NCI-H524 (cell line): ENCODE measurements at places on chromosomes 5 and 9.

GRCh38 chr9:114031948-114032840 lies 45.9 kb downstream of the AMBP start:
- no peak for DNase-seq

GRCh38 chr9:99039505-99040182 lies 65.3 kb upstream of the TGFBR1 start:
- no peak for DNase-seq

- DNase-seq = no peak
Measured at GRCh38 chr5:163172540-163173338, 264.7 kb upstream of the CCNG1 start.

DNA sequence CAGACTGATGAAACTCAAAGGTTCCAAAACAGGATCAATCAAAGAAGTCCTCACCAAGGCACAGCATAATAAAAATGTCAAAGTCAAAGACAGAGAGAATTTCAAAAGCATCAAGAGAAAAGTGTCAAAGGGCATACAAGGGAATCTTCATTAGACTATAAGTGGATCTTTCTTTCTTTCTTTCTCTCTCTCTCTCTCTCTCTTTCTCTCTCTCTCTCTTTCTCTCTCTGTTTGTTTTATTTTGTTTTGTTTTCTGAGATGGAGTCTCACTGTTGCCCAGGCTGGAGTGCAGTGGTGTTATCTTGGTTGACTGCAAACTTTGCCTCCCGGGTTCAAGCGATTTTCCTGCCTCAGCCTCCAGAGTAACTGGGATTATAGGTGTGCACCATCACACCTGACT lies 148.3 kb upstream of the CD180 start:
- no peak for DNase-seq

DNA sequence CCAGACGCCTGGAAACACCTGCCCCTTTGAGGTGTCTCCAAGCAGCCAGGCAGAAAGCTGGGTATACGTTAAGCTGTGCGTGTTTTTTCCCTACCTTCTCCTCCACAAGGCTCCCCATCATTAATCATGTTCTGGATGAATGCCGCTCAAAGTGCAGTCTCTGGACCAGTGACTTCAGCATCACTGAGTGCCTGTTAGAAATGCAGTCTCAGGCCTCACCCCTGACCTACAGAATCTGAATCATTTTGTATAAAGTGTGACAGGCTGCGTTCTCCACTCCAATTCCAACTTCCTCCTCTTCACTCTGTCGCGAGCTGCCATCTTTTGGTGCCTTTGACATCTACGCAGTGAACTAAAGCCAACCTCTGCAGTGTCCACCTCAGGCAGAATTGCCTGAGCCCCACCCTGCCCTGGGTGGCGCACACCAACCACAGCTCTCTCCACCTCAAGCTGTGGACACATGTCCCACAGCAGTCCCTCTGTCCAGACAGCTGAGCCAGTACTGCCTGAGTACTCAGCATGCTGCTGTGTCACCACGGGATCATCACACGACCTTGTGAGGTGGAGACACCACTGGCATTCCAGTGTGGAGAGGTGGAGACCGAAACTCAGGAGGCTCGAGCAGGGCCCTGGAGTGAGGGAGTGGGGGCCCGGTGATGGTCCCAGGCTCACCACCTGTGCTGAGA lies 14.2 kb downstream of the PTPN3 start:
- no peak for DNase-seq

- peak; percentile 15 for DNase-seq
Measured at GRCh38 chr5:37735649-37736347, 104.0 kb downstream of the GDNF start.

DNA sequence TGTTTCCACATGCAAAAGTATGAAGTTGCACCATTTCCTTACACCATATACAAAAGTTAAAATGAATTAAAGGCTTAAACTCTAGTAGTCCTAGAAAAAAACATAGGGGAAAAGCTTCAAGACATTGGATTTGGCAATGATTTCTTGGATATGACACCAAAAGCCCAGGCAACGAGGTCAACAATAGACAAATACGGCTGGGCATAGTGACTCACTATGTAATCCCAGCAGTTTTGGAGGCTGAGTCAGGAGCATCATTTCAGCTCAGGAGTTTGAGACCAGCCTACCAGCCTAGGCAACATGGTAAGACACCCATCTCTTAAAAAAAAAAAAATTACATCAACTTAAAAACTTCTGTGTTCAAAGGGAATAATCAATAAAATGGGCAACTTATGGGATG lies 30.9 kb upstream of the SREK1 start:
- DNase-seq = no peak

DNA sequence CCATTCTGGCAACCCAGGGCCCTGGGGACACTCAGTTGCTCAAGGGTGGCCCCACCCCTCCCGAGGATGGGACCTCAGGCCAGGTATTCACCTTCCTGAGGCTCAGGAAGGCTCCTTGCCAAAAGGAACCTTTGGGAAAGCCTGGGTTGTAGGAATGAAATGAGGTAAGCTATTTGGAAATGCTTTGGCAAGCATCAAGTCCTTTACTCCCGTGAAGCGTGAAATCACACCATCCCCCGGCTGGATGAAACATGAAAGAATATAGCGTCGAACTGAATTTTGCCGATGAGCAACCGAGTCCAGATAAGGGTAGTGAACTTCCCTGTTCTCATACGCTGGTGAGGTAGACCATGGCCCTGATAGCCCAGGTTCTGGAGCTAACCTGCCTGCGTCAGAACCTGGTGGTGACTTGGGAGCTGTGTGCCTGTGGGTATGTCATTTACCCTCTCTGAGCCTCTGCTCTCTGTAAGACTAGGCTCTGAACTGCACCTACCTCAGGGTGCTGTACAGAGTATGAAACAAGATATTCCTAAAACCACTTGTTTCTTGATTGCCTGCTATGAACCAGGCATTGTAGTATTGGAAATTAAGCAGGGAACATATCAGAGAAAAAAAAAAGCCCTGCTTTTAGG lies 105.3 kb upstream of the BOD1 start:
- DNase-seq = no peak

- no peak for DNase-seq
Measured at GRCh38 chr5:1255081-1255561, 29.9 kb downstream of the SLC6A18 start.

DNA sequence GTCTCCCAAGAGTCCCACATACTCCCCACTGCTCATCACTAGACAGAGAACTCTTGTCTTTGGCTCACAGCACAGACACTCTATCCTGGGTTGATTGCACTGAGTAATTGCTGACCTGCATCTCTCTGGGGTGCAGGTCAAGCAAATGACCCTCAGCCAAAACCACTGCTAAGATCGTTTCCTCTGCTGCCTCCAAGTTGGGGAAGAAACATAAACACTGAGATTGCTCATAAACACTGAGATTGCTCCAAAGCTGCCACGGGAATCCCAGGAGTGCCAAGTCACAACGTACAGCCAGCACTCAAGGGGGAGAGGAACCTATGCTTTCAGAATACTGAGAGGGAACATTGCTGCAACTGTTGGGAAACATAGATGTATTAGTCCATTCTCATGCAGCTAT lies 1402.1 kb upstream of the ACO1 start:
- DNase-seq = no peak

- no peak for DNase-seq
Measured at GRCh38 chr5:140571105-140571504, 6.5 kb downstream of the SLC35A4 start.

GRCh38 chr9:134036130-134036529 lies 10.8 kb downstream of the BRD3OS start:
- no peak for DNase-seq

- no peak for DNase-seq
Measured at GRCh38 chr5:42621242-42621641, 135.4 kb upstream of the CCDC152 start.

DNA sequence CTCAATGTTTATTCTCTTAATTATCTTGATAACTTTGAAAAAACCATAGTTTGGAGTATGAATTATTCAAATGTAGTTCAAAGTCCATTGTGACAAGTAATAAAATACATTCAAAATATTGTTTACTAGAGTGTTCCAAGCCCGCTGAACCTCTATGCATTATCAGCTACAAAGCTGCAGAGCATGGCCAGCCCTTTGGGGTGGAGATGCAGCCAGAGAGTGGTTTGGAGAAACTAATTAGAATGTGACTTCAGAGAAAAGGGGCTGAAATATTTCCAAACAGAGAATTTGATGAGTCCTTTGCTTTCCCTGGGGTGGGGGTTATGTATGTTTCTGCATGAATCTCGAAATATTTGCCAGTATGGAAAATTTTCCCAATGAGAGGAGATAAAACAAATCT lies 211.3 kb downstream of the NTRK2 start:
- no peak for DNase-seq

DNA sequence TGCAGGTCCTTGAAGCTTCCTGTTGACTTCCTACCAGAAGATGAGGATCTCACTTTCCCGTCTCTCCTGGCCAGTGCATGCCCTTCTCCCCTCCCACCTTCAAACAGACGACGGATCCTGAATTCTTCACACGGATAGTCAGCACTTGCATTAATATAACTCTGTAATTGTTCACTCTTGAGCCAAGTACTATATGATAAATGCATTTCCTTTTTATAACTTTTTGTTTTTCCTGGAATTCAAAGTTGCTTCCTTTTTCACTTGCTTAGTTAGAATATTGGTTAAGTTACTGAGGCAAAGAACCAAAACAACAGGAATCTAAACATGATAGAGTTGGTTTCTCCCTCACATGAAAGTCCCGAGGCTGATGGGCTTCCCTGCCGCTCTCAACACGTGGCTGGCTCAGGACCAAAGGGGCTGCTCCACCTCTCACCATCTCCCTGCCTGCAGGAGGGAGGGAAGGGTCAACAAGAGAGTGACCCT lies 20.2 kb upstream of the EGFL7 start:
- no peak for DNase-seq

DNA sequence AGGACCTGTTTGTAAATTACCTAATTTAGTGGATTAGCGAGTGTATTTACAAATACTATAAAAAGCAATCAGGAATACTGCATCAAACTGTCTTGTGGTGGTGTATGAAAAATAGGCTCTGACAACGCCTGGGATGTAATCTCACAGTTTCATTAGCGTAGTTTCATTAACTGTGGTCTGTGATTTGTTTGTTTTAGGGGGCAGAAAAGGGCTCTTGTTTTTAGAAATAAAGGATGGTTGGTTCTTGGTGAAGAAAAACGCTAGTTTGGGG lies 1.4 kb downstream of the SLC44A1 start:
- DNase-seq = no peak

- no peak for DNase-seq
Measured at GRCh38 chr5:116142495-116142894, 57.7 kb downstream of the COMMD10 start.

DNA sequence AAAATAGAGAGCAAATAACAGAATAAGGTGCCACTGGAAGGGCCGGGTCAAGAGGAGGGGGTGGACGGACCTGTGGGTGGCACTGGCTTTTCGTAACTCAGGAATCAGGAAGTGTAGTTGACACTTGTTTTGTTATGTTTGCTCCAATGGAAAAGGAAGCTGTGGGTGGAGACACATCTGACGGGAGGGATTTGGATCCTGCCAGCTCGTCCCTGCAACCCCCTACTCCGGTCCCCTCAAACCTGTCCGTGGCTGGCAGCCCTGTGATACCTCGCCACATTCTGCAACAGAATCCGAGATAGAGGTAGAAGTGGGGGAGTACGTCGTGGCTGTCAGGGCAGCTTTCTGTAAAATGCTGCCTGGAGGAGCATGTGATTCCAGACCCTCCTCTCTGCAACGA lies 104.2 kb upstream of the IER5L start:
- DNase-seq = no peak

DNA sequence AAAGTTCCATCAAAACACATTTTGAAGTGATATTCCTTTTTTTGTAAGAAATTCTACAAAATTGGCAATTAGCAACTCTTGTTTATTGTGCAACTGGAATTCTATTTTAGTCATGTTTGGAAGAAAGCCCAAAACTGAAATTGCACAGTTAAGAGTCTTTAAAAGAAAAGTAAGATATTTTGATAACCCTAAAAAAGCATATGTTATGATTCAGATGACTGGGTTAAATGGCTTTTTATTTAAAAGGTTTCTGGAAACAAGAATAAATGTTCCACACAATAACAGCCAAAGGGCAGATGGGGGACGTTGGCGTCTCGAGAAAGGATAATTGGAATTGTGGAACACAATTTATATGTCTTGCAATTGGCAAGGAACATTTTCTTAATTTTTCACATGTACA lies 275.2 kb downstream of the CDH9 start:
- DNase-seq = no peak

GRCh38 chr5:172336264-172336663 lies 52.7 kb upstream of the UBTD2 start:
- DNase-seq = peak; percentile 91

GRCh38 chr5:38414348-38414747 lies 142.1 kb downstream of the LIFR start:
- DNase-seq = no peak

GRCh38 chr5:111574311-111574710 lies 62.0 kb upstream of the STARD4 start:
- no peak for DNase-seq

GRCh38 chr5:60209146-60209840 lies 315.8 kb upstream of the PDE4D start:
- no peak for DNase-seq

GRCh38 chr5:80141147-80141671 lies 106.1 kb downstream of the THBS4 start:
- DNase-seq = no peak

DNA sequence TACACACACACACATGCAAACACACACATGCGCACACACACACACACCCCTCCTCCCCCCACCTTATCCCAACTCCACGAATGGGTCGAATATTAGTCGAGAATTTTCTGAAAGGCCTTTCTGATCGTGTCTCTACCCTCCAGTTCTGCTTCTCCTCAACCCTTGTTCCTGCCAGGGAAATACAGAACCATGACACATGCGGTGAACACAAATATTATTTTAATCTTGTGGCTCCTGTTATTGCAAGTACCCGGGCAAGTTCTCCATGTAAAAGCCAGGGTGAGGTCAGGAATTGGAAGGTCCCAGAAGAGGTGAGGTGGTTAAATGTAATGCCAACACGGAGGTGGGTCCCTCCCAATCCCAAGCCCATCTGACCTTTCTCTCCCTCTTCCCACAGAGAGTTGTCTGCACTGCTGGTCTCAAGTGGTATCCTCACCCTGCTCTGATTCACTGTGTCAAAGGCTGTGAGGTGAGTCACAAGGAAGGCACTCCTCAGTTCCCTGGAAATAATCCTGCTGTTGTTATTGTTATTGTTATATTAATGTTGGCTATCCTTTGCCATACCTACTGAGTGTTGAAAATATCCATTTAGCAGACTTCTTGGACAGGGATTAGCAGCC lies 223.7 kb downstream of the PAPPA start:
- no peak for DNase-seq

DNA sequence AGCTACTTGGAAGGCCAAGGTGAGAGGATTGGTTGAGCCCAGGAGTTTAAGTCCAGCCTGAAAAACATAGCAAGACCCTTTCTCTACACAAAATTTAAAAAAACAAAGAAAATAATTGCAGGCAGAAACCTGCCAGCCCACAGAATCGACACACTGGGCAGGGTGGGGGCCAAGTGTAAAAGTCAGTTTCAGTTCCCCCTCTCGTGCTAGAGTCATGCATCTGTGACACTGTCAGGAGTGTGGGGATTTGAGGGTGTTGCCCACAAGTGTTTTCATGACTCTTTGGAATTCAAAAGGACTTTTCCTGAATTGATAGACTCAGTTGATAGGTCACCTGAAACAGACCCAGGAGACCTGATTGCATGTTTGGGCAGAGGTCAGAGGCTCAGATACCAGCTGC lies 47.6 kb downstream of the PRRC2B start:
- DNase-seq = no peak
